ENCODE measurements at places on chromosomes 3 and 15.

DNA sequence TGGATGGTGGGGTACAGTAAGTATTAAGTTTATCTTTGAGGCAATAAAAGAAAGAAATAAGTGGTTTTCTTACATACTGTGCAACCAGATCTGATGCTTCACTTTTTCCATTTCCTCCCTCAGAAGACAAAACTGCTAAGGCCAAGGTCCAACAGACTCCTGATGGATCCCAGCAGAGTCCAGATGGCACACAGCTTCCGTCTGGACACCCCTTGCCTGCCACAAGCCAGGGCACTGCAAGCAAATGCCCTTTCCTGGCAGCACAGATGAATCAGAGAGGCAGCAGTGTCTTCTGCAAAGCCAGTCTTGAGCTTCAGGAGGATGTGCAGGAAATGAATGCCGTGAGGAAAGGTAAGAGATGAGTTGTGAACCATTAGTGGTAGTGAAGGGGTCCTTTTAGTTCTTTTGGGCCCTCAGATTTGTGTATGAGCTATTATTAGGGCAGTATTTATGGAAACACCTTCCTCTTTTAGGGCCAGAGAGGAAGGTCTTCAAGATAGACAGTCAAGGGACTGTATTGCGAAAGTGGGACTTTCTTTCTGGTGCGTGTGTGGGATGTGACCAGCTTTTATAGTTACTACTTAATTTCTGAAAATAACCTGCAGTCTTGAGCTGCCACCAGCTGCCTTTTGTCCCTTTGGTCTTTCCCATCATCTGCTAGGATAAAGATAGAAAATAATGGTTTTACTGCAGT lies 4.6 kb downstream of the ALAS1 start:
- peak; percentile 70 for DNase-seq

GRCh38 chr15:101168898-101169494 lies 82.9 kb downstream of the CHSY1 start:
- no peak for DNase-seq

DNA sequence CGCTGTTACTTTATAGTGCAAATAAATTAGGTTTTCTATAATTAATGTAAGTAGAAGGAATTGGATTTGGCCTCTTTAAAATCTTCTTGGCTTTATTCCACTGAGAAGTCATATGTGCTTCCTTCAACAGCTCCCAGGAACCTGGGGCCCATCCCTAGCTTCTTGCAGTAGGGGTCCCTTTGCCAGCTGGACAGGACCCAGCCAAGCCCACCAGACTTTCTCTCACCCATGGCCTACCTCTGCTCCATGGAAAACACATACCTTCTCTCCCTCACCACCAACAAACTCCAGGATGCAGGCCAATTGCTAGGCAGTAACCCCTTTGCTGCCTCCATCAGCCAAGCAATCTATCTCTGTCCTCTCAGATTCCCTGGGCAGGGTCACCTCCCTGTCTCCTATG lies 84.0 kb downstream of the RSL24D1 start:
- no peak for DNase-seq

DNA sequence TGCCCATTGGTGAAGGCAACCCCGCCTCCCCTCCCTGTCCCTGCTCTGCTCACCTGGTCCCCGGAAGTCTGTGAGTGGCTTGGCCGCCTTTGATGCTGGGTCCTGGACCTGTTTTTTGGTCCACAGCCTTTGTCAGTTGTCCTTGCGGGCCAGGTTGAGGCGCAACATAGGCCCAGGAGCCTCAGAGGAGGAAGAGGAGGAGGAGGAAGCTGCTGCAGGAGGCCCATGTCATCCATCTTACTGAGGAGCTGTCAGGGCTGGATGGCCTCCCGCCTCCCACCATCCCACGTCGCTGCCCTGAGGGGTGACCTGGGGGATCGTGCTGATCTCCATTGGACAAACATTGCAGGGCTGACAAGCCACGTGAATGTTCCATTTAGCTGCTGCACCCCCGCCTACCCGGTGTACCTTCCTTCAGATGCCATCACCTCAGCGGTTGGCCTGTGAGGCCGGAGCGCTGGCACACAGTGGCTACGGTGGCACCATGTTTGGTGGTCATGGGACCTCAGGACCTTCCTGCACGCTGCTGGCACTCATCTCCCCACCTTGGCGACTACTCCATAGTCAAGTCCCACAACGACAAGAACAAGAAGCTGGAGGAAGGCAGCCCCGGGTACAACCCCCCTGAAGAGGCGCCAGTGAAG lies 106.3 kb downstream of the SMAD6 start:
- no peak for DNase-seq

DNA sequence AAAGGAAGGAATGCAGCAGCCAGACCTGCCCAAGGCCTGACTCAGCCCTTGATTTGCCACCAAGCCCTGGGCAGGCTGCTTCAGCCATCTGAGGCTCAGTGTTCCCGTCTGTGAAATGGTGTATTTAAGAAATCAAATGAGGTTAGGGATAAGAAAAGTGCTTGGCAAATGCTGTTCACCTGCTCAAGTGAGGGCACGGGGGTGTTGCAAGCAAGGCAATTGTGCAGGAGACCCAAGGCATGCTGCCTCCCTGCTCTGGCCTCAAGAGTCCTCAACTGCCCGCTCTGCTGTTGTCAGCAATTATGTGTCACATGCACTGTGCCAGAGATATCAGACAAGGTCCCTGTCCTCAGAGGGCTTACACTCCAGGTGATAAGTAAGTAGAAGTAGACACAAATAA lies 101.8 kb downstream of the TPRA1 start:
- DNase-seq: no peak

DNA sequence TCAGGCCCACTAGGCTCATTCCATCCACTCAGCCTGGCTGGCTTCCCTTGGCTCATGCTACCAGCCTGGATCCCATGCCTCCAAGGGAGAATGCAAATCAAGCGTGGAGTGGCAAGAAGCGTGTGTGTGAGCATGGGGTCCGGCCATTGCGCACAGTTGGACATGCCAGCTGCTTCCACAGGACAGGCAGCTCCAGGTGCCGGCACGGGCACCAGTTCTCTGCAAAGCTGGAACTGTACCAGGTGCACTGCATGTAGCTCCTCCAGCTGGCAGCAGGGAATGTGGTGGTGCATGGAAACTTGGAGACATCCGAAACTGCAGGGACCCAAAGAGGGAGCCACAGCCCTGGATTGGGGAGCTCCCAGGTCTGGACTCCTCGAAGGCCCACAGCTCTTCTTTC lies 449.8 kb downstream of the EPHA6 start:
- DNase-seq: no peak

DNA sequence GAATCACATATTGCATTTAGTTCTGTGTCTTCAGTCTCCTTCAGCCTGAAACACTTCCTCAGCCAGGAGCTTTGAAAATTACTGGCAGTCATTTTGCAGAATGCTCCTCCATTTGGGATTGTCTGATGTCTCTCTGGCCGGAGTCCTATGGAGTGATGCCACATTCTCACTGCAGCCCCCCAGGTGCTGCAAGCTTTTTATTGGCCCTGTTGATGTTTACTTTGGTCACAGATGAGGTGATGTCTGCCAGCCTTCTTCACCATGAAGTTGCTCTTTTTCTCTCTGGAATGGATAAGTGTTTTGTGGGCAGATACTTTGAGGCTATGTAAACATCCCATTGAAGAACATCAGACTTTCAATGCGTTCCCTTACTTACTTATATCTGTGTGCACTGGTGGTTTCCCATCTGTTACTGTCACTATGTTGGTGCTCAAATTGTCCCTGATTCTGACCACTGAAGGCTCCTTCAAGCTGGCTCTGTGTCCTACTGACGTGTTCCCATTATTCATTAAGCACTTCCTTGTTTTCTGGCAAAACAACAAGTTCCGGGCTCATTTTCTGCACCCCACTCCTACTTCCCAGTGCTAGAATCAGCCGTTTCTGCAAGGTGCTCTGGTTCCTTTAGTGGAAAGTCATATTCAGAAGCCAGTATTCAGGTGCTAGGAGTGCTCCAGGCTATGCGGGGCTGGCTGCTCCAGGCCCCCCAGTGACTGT lies 1.4 kb upstream of the CLEC3B start:
- no peak for DNase-seq

DNA sequence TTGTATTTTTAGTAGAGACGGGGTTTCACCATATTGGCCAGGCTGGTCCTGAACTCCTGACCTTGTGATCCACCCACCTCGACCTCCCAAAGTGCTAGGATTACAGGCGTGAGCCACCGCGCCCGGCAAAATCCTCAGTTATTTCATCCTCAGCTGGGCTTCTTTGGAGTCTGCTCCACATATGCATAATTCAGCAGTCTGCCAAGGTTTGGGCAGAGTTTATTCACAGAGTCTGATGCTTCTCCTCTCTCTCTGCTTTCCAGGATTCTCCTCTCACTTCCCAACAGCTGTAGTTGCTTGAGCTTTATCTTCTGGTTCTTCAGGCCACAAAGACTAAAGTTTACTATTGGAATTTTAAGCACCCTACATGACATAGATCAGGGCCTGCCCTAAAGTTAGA lies 8.2 kb downstream of the ZNF106 start:
- no peak for DNase-seq

- no peak for DNase-seq
These were observed 14.4 kb upstream of the TM4SF4 start for GRCh38 chr3:149460117-149460516.
